ENCODE measurements at places on chromosomes 3 and 15.

GRCh38 chr15:34853001-34853758, 57.8 kb upstream of the ACTC1 start:
- peak; percentile 13 for DNase-seq

GRCh38 chr15:65110676-65111292, 4.2 kb downstream of the UBAP1L start:
- DNase-seq = no peak

DNA sequence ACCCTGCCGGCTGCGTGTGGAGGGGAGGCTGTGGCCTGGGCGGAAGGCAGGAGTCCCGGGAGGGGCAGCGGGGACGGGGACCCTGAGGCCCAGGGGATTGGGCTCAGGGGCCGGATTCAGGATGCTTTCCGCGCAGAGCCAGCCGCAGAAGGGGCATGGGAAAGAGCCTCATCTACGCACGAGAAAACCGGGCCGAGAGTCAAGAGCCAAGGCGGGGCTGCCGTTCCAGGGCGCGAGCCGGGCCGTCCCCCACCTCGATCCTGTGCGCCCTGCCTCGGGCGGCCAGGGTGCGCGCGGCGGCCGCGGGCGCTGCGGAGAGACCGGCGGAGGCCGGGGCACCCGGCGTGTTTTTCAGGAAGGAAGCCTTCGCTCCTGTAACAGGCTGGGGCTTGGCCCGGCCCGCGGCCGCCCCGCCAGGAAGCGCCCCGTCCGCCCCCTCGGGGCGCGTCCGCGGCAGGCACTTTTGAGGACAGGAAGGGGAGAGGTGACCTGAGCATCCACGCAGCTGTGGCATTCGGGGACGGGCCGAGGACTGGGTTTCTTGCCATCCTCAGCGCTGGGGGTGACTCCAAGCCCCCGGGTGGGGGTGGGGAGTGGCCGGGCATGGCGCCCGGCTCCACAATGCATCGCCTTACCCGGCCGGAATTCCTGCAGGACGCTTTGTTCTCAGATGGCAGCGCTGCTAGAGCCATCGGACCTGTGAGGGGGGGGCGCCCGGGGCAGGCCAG, 62.3 kb upstream of the GATA2 start:
- no peak for DNase-seq

DNA sequence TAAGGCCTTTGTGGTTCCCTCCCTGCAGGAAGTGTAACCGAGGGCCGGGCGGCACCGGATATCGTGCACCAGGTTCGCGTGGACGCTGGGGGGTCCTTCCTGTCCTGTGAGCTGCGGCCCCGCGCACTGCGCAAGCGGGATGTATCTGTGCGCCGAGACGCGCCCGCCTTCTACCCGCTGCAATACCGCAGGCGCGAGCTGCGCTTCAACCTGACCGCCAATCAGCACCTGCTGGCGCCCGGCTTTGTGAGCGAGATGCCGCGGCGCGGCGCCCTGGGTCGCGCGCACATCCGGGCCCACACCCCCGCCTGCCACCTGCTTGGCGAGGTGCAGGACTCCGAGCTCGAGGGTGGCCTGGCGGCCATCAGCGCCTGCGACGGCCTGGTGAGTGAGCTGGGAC, 35.9 kb downstream of the SAXO2 start:
- DNase-seq = no peak

- no peak for DNase-seq
Measured at GRCh38 chr3:144229330-144229729, 257.7 kb downstream of the DIPK2A start.

GRCh38 chr3:194738254-194739093, 52.8 kb downstream of the FAM43A start:
- peak; percentile 46 for DNase-seq

DNA sequence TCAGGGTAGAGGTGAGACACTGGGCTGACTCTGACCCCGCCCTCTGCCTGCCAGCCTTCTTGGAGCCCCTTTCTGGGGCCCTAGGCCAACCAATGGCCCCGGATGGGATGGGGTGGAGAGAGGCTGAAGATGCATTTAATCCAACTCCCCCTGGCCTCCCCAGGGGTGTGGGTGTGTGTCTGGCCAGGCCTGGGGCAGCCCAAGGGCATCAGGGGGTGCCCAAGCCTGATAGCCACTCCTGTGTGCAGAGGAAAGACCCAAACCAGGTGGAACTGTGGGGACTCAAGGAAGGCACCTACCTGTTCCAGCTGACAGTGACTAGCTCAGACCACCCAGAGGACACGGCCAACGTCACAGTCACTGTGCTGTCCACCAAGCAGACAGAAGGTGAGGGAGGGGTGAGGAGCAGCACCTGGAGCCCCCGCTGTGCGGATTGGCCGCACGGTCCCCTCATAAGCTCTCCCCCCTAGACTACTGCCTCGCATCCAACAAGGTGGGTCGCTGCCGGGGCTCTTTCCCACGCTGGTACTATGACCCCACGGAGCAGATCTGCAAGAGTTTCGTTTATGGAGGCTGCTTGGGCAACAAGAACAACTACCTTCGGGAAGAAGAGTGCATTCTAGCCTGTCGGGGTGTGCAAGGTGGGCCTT, 9.5 kb downstream of the SPINT1 start:
- no peak for DNase-seq

DNA sequence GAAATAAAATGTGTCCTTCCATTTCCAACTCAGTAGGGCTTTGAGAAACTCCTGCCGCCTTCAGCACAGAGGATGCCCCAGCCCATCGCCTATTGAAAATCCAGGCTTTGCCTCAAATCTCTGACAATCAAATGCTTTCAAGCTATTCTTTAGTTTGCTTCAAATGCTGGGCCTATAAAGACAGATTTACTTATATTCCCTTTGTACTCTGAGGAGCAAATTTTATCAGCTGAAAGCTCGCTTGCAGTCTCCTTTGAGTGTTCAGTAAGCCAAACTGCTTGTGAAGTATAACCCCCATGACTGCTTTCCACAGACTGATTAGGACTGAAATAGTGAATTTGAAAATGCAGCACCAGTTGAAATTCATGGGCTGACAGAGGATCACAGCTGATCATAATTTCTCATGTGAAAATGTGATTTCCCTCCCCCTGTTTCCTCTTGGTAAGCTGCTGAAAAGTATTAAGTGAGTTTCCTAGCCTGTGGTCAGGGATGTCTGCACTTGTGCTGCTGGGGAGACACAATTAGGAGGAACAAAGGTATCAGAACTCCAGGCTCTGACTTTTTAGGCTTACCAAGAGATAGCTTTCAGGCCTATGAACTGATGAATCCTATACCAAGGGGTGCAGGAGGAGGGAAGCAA, 563.4 kb upstream of the TGFBR2 start:
- no peak for DNase-seq

DNA sequence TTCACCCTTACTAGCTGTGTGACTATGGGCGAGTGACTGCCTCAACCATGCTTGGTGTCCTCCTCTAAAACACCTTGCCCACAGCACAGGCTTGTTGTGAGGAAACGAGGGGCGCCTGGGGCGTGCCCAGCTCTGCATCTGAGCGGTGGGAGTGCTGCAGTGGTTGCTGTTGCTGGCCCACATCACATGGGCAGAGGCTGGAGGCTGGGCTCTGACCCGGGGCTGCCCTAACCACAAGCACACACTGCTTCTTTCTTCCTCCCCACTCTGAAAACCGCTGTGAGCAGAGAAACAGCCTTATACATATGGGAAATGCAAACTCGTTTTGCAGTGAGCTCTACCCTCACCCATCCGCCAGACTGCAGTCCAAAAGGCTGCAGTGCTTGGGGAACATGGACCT, 74.8 kb upstream of the RPL32 start:
- DNase-seq = no peak

- DNase-seq = peak; percentile 72
Measured at GRCh38 chr3:177673112-177673914, 476.0 kb upstream of the TBL1XR1 start.

- DNase-seq = no peak
Measured at GRCh38 chr3:458124-458523, 261.6 kb downstream of the CHL1 start.

All from GM03348 (cell line).